NCI-H69 (cell line): ENCODE measurements at places on chromosomes 7 and 10.
A peak's percentile ranks its signal among the peaks of the same experiment; 100 is the strongest.

GRCh38 chr7:36473454-36474282 lies 84.0 kb downstream of the ANLN start:
- peak; percentile 82 for DNase-seq

DNA sequence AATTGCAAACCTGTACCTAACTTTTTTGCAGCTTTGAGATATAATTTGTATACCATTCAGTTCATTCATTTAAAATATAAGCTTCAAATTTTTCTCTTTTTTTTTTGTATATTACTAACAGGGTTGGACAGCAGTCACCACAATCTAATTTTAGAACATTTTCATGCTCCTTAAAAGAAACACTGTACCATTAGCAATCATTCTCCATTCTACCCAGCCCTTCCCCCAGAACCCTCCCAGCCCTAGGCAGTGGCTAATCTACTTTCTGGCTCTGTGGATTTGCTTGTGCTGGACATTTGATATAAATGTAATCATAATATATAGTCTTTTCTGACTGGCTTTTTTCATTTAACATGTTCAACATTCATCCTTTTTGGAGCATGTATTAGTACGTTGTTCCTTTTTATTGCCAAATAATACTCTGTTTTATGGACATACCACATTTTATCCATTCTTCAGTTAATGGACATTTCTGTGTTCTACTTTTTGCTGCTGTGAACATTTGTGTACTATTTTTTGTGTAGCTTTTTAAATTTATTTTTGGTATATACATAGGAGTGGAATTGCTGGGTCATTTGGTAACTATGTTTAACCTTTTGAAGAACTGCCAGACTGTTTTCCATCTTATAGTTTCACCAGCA lies 40.9 kb upstream of the ST7 start:
- DNase-seq: no peak

DNA sequence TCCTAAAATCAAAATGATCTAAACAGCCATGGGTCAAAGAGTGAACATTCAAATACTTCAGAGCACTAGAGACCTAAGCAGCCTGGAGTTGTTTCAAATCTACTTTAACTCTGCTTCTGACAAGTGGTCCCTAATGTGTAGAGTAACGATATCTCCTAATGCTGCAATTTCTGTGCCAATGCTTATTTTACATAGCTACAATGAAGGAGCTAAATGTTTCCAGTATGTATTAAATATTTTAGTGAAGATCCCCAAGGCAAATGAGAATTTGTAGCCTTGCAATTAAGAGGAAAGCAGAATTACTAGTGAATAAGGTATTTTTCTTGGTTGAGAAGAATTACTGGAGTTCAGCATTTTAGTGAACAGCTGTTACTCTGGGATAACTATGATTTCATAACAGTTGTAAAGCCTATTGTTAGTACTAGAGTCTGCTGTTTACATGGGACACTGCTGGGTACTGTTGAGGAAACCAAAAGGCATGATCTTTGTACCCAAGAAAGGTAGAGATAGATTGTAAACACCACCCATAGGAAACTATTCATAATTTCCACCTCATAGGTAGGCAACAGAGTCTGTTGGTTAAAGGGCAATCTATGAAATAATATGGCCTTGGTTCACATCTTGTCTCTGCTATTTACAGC lies 271.9 kb downstream of the PLXDC2 start:
- DNase-seq: no peak

DNA sequence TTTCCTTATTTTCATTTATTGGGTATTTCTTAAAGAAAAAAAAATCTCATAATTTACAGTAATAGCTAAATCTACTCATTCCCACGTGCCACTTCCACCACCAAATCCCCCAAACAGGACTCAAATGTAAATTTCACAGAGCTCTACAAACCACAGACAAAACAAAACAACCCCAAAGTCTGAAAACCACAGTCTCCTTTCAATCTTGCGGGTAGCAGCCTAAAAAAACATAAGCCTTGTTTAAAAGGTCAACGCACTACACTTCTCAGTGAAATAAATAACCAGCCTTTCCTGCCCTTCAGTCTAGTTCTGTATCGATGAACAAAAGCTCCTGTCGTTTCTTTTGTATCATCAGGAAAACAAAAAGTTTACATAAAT lies 121.8 kb upstream of the AFAP1L2 start:
- DNase-seq: no peak

DNA sequence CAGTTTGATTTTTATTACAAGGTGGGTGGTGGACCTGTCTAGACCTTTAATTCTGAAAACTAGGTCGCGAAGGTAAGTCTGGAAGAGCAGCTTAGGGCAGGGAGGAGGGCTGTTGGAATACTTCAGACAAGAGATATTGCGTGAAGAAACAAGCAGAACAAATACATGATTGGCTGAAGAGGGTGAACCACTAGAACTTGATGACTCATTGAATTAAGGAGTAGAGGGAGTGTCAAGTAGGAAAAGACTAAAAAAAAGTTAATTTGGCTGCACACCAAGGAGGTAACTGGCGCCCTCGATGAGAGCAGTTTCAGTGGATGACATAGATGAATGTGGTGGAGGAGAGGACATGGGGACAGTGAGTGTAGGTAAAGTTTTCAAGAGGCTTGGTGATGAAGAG lies 41.3 kb downstream of the WNT2 start:
- DNase-seq: no peak
